ENCODE measurements at places on chromosomes 7 and 10.

DNA sequence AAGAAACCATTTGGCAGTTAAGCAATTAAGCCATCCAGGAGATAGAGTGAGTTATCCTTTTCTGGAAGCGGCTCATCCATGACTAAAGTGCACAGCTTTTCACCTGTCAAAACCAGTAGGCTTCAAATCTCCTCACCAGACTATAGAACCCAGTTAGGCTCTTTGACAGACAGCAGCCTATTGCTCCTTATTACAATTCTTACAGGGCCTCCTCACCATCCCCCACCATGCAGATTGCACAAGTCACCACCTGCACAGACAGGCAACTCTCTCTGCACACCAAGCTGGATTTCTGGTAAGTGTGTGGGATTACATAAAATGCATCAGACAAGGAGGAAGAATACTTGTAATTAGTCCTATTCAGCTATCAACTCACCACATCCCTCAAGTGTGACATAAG is 301.6 kb downstream of the SNX13 start:
- no peak for DNase-seq

- DNase-seq: no peak
These were observed 196.5 kb downstream of the PHF14 start for GRCh38 chr7:11170175-11170574.

- no peak for DNase-seq
These were observed 23.1 kb downstream of the KDM7A start for GRCh38 chr7:140153666-140154161.

DNA sequence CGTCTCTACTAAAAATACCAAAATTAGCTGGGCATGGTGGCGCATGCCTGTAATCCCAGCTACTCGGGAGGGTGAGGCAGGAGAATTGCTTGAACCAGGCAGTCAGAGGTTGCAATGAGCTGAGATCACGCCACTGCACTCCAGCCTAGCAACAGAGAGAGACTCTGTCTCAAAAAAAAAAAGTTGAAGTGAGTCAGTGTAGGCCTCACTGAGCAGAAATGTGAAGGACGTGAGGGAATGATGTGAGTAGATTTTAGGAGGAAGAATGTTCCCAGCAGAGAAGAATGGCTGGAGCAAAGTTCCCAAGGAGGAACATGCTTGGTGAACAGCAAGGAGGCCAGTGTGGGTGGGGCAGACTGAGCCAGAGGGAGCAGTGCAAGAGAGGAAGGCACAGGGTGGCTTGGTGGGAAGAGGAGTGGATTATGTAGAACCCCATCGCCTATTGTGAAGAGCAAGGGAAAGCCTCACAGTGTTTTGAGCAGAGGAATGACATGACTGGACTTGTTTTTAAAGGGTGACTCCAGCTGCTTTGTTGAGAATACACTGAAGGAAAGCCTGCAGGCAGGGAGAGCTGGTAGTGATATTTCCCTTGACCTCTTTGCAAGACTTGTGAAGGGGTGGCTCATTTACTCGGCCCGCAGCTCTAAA is 708.7 kb downstream of the SUGCT start:
- DNase-seq: no peak

- DNase-seq: no peak
These were observed 4.3 kb downstream of the RAMP3 start for GRCh38 chr7:45161842-45162241.

- DNase-seq: no peak
These were observed 625.8 kb upstream of the SORCS1 start for GRCh38 chr10:107790271-107790670.

All from AG04449 (cell line).